ENCODE measurements at places on chromosomes 4 and X.

DNA sequence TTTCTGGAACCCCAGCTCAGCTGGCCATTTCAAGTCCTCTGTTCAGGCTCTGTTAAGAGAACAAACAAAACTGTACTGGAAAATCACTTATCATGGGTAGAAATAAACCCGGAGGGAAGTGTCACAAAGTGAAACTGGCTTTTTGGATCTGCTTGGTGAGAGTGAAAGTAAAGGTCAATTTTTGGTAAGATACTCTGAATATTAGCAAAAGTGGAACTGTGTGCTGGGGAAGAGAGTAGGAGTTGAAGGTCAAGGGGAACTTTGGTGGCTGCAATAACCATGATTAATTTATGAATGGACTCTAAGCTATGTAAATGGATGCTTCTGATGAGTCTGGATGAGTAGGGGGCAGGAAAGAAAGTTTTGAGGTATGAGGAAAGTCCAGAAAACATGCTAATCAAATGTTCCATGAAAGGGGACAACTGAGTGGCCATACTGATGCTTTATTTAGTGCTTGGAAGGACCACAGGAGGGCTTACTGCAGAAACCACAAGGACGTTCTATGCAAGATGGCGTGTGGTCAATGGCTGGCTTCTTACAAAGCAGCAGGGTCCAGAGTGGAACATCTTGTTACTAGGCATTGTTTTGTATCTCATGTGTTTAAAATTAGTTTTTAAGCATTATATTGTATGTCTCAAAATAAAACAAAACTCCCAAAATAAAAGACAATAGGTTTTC is 36.8 kb upstream of the TNIP3 start:
- no peak for DNase-seq

DNA sequence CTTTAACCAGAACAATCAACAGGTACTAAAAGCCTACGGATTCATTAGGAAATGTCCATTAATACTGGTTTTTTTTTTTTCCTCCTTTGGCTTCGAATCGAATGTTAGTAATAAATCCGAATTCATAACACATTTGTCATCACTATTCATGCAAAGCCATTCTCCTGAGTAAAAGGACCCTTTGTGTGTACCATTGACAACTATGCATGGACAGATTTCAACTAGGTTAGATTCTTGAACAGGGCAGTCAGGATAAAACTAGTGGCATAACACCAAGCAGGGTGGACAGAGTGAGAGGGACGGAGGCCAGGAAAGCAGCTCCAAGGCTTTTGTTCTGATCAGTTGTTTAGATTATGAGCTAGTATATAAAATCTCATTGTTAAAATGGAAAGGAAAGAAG is 1722.0 kb upstream of the TENM3 start:
- DNase-seq, result peak; percentile 14

- DNase-seq, result no peak
Measured at GRCh38 chr4:31190671-31191070, 470.5 kb downstream of the PCDH7 start.

DNA sequence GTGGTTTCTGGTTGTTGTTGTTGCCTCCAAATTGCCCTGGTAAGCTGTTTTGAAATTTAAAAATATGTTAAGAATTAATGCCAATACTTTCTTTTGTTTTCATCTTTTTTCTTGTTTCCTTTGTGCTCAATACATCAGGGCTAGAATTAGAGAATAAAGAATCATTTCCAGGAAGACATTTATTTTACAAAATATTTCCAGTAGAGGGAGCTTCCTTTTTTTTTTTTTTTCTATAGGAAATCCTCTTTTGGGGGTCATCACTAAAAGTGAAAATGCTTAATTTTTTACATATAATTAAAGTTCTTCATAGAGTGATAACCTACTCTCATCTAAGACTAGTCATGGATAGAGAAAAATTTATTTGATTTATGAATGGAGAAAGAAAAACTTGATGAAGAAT is 2.4 kb downstream of the GLRA3 start:
- no peak for DNase-seq

- DNase-seq, result no peak
Measured at GRCh38 chr4:52241916-52242315, 190.8 kb downstream of the SPATA18 start.

- DNase-seq, result no peak
Measured at GRCh38 chr4:180634306-180634705, 1608.9 kb upstream of the TENM3 start.

Data from iris pigment epithelial cell (primary cell).